T-helper 1 cell (primary cell): ENCODE measurements at places on chromosomes 16 and 17.

- DNase-seq, result no peak
These were observed 60.7 kb upstream of the GRIN2A start for GRCh38 chr16:10242916-10243315.

DNA sequence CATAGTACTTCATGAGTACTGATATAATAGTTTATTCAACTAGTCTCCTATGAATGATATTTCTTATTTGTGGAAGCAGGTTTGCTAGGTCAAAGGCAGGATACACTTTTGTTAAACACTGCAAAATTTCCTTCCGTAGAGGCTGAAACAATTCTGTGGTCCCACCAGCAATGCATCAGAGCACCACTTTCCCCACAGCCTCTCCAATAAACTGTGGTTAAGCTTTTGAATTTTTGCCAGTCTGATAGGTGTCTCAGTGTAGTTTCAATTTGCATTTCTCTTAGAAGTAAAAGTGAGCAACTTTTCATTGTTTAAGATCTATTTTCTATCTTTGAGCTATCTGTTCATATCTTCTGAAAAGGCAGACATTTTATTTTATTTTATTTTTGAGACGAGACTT is 36.4 kb upstream of the CORO6 start:
- DNase-seq, result no peak

DNA sequence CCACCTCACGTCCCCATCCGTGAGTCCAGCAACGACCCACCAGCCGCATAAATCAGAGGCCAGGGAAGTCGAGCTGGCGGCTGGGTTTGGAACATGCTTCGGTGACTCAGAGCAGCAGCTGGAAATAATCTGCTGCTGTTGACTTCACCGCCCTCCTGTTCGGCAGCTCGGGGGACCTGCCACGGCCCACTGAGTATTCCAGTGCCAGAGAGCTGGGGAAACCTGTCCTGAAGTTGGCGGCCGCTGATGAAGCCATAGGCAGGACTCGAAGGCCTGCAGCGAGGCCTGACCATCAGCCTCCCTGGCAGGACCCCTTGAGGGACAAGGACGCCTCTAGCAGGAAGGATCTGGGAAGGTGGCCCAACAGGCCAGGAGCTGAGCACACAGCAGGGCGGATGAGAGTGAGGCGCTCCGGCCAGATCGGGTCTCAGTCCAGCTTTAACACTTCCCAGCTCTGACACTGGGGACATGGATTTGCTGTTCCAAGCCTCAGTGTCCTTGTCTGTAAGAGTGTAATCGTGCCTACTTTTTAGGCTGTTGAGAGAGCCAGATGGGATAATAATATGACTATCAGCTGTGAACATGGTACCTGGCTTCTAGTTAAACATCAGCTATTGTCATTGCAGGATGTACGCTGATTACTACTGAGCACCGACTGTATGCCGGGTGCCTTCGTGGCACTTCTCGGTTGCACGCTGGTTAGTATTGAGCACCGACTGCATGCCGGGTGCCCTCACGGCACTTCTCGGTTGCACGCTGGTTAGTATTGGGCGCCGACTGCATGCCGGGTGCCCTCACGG is 50.4 kb upstream of the CIBAR2 start:
- no peak for DNase-seq

GRCh38 chr17:27473748-27474609 is 17.7 kb downstream of the KSR1 start:
- peak; percentile 34 for DNase-seq

DNA sequence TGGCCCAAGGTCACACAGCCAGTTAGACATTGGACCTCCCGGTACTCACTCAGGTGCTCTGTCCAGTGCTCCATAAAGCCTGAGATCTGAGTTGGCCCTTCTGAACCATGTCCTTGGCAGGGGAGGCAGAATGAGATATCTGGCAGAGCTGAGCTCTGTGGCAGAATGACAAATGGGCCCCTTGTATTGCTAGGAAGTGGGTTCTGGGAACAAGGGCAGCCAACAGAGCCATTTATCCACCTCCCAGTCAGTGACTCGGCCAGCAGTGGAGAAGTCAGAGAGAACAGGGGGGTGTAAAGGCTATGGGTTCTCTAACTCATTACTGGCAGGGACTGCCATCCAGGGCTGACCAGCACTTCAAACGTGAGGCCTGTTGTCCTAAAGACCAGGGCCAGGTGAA is 117.1 kb upstream of the NLRP1 start:
- no peak for DNase-seq

GRCh38 chr17:62704381-62704971 is 77.0 kb downstream of the MRC2 start:
- no peak for DNase-seq

GRCh38 chr17:71966459-71967313 is 154.1 kb upstream of the SOX9 start:
- no peak for DNase-seq

DNA sequence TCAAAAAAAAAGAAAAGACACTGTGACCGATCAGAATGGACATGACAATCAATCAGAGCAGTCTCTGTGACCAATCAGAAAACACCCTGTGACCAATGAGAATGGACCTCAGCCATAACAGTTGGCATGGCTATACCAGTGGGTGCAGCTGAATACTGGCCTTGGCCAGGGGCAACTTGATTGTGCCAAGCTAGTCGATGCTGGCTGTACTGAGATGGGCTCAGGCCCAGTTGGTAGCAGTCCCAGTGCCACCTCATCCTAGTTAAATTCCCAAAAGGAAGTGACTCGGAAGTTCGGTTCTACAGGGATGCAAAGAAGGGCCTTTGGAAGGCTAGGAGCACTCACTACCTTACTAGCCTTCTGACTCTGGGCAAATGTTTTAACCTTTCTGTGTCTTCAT is 37.2 kb upstream of the BCO1 start:
- DNase-seq, result no peak

DNA sequence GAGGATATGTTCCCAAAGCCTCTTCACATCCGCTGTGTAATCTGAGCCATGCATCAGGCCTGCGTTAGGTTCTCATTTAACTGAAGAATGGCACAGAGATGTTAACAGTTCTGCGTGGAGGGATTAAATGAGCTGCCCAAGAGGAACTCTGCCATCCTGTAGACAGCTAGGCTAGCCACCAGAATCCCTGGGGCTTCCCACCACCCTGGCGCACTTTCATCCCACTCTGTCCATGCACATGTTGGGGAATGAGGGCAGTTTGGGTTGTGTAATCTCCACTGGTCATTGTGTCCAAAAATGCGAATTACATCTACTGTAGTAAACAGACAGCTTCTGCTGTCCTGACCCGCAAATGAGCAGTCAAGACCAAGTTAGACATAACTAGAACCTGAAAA is 1.0 kb upstream of the GLG1 start:
- DNase-seq, result no peak

DNA sequence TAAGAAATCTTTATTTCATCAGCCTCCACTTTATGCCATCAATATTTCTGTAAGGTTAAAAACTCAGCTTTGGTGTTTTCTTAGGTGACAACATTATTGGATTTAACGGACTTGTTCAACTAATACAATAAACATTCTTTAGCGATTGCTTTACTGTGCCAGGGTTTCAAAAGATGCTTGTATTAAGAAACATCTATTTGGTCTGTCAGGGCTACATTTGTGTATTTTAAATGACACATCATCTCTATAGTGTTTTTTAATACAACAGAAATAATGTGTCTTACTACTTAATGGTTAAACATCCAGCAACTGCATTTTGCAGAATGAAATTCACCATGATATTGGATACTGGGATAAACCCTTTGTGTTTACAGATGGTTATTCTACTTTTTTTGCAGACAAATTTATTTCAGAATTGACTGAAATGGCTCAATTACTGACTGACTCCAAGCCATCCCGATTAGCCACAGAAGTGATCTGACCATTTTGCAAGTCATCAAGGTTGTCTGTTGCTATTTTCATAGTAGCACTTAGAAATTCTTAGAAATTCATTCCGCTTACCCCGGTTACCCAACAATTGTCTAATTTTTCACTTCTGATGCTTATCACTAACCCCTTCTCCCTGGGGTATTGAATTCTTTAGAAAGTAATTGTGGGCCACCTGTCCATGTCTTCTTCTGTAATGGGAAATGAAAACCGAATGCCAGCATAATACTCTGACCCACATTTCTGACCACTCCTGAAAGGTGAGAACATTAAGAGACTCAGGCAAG is 63.7 kb downstream of the HS3ST3A1 start:
- DNase-seq, result no peak

DNA sequence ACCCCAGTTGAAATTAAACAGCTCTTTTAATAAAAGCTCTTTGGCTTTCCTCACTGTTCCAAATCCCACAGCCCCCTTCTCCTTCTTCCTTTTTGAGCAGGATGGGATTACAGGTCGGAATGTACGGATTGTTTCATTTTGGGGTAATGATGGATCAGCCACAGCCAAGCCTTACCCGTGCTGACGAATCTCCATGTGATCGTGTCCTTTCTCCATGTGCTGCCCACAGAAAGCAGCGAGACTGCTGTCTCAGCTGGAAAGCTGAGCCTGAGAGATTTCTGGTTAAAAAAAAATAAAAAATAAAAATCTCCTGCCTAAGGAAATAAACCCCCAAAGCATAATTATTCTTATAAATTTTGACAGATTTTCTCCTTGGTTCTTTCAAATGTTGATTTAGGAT is 276.6 kb downstream of the CPPED1 start:
- no peak for DNase-seq

- DNase-seq, result no peak
These were observed 36.4 kb upstream of the CCDC182 start for GRCh38 chr17:57781386-57782061.

DNA sequence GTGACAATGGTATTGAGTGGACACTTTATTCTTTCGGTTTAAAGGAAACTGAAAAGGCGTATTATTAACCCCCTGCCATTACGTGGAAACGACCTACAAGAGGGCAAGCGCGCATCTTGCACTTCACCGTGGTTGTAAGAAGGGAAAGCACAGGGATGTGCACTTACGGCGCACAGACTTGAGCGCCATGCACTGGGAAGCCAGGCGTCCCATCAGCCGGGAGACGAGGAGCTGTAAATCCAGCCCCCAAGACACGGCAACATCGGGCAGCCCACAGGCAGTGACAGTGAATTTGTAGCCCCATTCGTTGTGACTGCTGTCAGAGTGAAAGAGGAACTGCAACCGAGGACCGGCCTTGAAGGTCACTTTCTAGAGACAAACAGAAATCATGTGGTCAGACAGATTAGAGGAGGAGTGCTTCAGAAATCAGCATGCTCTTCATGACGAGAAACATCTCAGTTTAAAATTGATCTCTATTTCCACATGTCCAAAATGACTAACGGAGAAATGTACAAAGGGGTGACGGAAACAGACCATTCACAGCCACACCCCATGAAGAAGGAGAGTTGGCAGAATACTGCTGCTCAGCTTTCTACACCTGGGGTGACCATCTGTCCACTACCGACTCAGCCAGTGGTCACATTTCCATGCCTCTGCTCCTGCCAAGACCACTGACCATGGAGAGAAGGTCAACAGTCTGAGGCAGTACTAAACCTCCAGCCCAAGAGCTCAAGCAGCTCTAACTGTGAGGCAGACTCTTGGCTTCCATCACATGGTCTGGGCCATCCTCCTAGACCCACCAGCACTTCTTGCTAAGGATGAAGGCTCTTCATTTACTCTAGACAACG is 68.6 kb downstream of the ZZEF1 start:
- no peak for DNase-seq

DNA sequence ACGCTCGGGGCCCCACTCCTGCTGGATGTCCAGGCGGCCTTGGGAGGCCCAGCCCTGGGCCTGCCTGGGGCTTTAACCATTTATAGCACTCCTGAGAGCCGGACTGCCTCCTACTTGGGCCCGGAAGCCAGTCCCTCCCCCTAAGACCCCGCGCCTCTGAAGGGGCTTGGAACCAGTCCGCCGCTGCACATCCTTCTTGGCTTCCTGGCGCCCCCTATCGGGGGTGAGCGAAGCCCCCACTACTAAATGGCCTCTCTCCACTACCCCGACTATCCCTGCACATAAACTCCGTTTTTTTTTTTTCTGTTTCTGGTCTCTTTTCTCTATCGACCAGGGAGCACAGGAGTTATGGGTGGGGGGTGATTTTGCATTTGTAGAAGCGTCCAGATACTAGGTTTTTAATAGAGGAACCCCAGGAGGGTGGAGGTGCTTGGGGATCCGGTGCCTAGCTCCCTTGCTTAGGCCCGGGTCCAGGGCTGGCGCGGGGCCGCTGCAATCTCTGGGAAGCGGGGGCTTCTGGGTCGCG is 633 bp upstream of the NOL3 start:
- peak; percentile 49 for DNase-seq

DNA sequence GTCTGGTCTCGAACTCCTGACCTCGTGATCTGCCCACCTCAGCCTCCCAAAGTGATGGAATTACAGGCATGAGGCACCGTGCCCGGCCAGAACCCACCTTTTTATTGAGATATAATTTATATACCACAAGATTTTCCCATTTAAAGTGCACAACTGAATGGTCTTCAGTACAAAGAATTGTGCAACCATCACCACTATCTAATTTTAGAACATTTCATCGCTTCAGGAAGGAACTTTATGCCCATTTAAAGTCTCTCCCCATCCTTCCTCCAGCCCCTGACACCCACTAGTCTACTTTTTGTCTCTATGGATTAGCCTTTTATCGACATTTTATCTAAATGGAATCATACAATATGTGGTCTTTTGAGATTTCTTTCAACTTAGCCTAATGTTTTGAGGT is 25.4 kb upstream of the HELZ start:
- DNase-seq, result no peak

DNA sequence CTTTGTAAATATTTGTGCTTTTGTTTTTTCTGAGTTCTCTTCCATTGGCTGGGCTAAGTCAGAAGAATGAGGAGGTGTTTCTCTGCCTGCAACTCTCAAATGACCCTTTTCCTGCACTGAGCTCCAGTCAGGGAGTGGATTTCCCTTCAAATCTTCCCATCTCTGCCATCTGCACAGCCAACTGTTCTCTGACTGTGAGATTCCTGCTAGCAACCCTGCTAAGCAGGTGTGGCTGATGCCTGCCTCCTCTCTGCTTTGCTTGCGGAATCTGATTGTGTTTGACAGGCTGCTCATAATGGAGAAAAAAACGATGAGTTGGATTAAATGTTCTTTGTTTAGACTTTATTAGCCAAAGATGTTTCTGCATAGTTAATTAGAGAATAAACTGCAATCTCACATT is 519.8 kb downstream of the TMEM114 start:
- no peak for DNase-seq

DNA sequence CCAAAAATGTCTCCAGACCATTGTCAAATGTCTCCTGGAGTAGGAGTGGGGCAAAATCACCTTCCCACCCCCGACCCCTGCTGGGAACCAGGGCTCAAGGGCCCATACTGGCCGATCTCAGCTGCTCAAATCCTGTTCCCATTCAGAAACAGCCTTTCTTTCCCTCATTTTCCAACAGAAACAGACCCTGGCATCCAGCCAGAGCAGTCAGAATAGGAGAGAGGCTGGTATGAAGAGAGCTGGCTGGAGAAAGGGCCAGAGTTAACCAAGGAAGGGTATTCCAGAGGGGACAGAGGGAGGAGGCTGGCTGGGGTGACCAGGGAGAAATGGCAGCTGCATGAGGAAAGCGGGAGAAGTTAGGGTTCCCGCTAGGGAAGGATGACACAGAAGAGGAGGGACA is 199.1 kb downstream of the XYLT1 start:
- no peak for DNase-seq

DNA sequence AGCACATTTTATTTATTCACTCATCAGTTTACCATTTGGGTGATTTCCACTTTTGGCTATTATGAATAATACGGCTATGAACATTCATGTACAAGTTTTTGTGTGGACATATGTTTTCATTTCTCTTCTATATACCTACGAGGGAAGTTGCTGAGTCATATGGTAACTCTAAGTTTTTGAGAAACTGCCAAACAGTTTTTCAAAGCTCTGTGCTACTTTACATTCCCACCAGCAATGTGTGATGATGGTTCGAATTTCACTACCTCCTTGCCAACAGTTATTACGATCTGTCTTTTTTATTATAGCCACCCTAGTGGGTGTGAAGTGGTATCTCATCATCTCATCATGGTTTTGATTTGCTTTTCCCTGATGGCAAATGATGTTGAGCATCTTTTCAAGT is 63.7 kb upstream of the MRTFB start:
- peak; percentile 53 for DNase-seq
